ENCODE measurements at places on chromosomes 16 and 17.

- DNase-seq: no peak
These were observed 42.2 kb upstream of the GSE1 start for GRCh38 chr16:85570735-85571562.

DNA sequence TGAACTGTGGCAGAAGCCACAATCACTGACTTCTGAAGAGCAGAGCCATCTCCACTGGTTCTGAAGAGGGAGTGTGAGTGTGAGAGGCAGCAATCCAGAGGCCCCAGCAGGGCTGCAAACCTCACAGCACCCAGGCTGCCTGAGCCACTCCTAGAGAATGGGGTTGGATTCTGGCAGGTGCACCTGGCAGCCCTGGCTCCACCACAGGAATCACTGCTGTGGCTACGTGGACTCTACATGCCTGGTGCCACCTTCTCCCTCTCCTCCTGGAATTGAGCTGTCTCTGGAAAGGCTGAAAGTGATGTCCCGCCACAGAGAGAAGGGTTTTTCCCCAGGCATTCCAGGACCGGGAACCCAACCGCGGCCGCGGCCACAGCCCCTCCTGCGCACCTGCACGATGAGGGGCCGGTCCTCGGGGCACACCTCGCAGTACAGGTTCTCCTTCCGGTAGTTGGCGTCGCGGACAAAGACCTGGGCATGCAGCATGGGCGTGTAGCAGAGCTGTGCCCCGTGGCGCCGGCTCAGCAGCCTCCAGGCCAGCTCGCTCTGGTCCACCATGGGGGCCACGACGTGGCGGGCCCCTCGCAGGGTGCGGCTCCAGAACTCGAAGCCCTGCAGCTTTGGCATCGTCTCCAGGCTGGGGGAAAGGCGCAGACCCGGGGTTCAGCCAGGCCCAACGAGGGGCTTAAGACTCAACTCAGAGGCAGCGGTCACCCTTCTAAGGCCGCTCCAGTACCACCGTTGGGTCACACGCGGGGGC, 991 bp downstream of the DUS1L start:
- DNase-seq: no peak

GRCh38 chr17:77210946-77211541, 70.3 kb downstream of the SEC14L1 start:
- DNase-seq: no peak

DNA sequence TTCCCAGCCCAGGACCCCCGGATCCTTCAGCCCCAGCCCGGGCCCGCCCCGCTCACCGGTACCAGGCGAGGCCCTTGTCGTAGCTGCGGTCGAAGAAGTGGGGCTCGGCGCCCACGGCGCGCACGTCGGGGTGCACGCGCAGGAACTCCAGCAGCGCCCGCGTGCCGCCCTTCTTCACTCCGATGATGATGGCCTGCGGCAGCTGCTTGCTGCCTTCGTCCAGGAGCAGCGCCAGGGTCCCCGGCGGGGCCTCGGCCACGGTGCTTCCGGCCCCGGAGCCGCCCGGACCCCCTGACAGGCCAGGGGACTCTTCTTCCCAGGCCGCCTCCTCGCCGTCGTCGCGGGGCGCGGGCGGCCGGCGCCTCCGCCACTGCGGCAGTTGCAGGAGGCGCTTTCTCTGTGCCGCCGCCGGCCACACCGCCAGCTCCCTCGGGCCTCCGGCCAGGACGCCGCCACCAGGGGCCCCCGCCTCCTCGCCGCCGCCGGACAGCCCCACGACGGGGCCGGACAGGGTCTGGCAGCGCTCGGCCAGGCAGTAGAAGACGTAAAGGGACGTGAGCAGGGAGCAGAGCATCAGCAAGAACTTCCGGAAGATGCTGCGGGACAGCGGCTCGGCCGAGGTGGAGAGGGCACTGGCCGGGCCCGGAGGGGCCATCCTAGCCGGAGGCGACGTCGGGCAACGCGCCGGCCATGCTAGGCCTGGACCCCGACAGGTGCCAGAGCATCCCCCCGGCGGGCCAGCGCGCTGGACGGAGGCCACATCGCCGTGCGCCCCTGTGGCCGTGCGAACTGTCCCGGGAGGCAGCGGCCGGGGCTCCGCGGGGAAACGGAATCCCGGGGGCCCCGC, 1.0 kb downstream of the HS3ST3A1 start:
- no peak for DNase-seq

- DNase-seq: no peak
These were observed 250.8 kb downstream of the C16orf95 start for GRCh38 chr16:87066133-87067002.
